GM03348 (cell line): ENCODE measurements at places on chromosomes 13 and 19.

- DNase-seq = no peak
These were observed 67.9 kb upstream of the ZNF724 start for GRCh38 chr19:23318143-23318542.

DNA sequence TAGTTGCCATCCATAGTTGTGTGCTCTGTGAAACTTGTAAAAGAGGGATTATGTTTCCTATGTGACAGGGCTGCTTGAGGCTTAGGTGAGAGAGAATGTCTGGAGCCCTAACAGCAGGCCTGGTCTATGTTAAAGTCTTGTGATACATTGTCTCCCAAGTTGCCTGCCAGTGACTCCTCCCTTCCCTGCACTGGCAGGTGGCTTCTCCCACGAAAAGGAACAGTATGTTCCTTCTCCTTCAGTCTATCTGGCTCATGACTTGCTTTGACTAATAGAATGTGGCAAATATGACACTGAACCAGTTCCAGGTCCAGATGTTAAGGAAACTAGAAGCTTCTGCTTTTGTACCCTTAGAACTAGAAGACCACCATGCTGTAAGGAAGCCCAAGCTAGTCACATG is 5.9 kb upstream of the KCNN4 start:
- no peak for DNase-seq

DNA sequence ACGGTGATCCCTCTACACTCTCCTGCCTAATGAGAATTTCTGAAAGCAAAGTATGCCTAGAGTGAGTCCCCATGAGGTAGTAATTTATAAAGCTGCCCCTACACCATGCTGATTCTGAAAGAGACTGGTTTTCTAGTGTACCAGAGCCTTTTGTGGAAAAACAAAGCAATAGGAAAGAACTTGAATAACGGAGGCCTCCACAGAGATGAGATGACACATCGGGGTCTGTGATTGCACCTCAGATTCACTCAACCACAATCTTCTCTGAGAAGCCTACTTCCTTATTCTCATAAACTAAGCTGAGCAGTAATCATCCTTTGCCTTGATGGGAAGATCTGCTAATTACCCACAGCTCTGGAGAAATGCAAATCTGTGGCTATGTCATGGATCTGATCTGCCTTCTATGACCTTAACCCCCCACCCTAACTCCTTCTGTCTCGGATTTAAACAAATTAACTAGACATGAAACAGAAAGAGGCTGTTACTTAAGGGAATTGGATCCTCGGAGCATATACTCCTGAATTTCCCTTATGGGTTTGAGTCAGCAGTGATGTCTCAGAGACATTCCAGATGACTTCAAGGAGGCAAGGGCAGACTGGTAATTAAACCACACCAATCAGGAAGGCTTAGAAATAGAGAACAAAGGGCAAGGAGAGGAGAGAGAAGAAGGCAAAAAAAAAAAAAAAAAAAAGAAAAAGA is 128.0 kb downstream of the DCT start:
- peak; percentile 67 for DNase-seq

GRCh38 chr13:73244467-73244866 is 185.7 kb downstream of the KLF5 start:
- no peak for DNase-seq

GRCh38 chr13:43235028-43235427 is 211.6 kb downstream of the DNAJC15 start:
- no peak for DNase-seq

- DNase-seq = no peak
These were observed 129.4 kb downstream of the SHISA2 start for GRCh38 chr13:25922376-25922775.

GRCh38 chr19:36060430-36060829 is 5.7 kb downstream of the WDR62 start:
- DNase-seq = peak; percentile 85

- DNase-seq = no peak
These were observed 14.8 kb upstream of the FCGBP start for GRCh38 chr19:39949026-39949747.

DNA sequence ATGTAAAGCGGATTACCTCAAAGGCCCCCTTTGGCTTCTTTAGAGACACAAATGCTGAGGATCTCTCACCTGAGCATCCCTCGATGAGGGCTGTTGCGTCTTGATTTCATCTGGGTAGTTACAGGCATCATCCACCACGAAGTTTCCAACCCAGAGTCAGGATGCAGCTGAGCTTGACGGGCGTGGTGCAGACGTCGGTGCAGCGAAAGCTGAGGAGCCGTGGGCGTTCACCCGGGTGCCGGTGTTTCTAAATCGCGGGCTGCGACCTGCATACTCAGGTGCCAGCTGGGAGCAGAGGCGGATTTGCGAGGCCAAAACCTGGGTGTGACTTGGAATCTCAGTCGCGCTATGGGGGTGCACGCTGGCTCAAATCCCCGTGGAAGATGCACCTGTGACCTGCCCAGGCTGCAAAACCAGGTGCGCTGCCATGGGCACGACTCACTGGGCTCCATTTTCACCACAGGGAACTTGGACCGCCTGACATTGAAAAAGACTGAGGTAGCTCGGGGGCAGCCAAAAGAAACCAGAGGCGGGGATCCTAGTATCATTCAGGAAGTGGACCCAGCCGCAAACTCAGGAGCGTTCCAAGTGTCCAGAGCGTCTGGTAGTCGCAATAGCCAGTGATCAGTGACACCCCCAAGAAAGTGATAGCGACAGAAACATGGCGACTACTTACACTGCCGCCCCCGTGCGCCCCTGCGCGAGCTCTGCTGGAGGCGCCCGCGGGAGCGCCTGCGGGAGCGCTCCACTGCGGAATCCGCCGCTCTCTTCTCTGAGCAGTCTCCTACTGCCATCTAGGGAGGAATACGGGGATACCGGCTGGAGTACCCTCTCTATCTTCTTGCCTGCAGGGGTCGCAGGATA is 36.4 kb upstream of the IGFL4 start:
- peak; percentile 90 for DNase-seq

- DNase-seq = peak; percentile 97
These were observed 4.4 kb downstream of the FUZ start for GRCh38 chr19:49808711-49809159.

- peak; percentile 36 for DNase-seq
These were observed 1.1 kb upstream of the ARHGAP35 start for GRCh38 chr19:46859637-46860124.

GRCh38 chr19:53881482-53882390 is at the start of gene PRKCG:
Gene PRKCG (plus strand): TSS chr19:53882197. CDS start chr19:53882495, 298 bp downstream.
- DNase-seq = peak; percentile 75

- no peak for DNase-seq
These were observed 350.5 kb downstream of the DACH1 start for GRCh38 chr13:71516521-71516920.

GRCh38 chr19:33508941-33509614 is 12.5 kb downstream of the PEPD start:
- DNase-seq = no peak

DNA sequence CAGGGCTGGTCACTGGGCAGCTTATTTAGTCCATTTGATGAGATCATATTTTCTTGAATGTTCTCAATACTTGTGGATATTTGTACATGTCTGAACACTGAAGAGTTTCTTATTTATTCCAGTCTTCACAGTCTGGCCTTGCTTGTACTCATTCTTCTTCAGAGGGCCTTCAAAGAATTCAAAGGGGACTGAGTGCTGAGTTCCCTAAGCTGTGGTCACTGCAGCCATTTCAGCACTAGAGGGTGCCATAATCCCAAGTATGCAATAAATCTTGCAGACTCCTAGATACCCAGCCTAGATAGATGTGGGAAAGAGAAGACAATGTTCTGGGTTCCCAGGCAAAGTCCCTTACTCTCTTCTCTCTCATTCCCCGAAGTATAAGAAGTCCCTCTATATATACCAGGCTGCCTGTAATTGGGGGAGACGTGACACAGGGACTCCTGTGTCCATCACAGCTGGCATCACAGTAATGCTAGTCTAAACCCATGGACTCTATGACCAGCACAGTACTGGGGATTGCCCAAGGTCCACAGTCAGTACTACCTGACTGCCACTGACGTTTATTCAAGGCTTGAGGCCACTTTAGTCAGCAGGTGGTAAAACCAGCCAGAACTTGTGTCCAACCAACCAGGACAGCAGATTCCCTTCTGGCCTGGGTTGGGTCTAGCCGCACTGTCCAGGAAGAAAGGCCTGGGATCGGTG is 8.9 kb upstream of the VN1R1 start:
- DNase-seq = no peak

- DNase-seq = peak; percentile 43
These were observed 10.3 kb downstream of the ACTN4 start for GRCh38 chr19:38657633-38658222.

GRCh38 chr13:37123337-37123736 is 17.9 kb upstream of the CSNK1A1L start:
- DNase-seq = no peak

DNA sequence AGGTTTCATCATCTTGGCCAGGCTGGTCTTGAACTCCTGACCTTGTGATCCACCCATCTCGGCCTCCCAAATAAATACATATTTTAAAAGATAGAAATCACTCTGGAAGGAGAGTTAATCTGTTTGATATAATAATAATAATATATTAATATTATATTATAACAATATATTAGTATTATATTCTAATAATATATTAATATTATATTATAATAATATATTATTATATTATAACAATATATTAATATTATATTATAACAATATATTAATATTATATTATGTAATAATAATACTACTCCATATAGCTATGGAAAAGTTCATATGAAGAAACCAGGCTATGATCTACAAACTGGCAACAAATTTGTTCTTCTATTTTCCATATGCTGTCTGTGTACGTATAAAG is 16.8 kb downstream of the HPN start:
- no peak for DNase-seq
